ENCODE measurements at places on chromosomes 1 and 21.

- DNase-seq: no peak
These were observed 491 bp upstream of the RAP1A start for GRCh38 chr1:111618961-111619634.

GRCh38 chr1:39666772-39667171 is 5.1 kb downstream of the NT5C1A start:
- no peak for DNase-seq

DNA sequence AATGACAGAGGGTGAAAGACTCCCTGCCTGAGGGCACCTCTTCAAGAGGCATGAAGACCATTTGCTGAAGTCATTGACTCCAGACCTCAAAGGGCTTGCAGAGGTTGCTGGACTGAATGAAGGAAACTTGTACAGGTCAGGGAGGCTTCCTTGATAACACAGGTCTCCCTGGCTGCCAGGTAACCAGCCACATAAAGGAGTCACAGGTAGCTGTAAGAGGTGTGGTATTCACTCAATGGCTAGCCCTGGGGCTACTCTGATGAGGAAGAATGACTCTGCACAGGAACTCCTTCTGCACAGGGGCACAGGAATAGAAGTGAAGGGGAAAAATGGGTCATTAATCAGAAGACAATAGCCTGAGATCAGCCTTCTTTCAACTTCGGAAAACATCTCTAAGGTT is 187.5 kb downstream of the LMX1A start:
- no peak for DNase-seq

- no peak for DNase-seq
These were observed 27.6 kb upstream of the POGK start for GRCh38 chr1:166811691-166812090.

- DNase-seq: no peak
These were observed 24.3 kb downstream of the RXRG start for GRCh38 chr1:165420655-165421054.

GRCh38 chr1:16067127-16067768 is 6.2 kb downstream of the FAM131C start:
- no peak for DNase-seq

- no peak for DNase-seq
These were observed 44.5 kb downstream of the DMRTA2 start for GRCh38 chr1:50378770-50379169.
